ENCODE measurements at places on chromosomes 7 and 10.

GRCh38 chr10:132880128-132880981 lies 62.0 kb downstream of the CFAP46 start:
- no peak for DNase-seq

GRCh38 chr10:103581499-103581898 lies 88.0 kb downstream of the NEURL1 start:
- DNase-seq = no peak

DNA sequence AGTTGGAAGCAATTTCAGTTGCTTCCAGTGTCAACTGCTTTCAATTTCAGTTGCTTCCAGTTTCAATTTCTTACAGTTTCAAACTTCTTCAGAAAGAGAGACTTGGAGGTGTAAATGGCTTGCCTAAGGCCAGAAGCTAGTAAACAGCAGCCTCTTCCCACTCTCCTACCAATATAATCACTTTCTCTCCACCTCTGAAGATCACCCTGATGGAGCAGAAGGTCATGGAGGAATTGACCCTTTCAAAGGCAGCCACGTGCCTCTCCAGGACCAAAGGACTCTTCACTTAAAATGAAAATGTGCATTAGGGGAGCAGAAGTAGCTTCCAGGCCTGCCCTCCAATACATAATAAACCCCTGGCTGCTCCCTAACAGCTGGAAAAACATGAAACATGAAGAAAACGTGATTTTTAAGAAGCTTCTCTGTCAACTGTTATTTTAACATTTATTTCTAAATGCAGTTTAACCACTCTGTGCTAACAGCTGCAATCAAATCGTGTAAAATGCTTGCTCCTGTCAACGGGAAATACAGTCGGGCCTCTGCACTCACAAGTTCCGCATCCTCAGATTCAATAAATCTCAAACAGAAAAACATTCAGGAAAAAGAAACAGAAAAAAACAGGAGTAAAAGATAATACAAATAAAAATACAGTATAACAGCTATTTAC lies 1020.6 kb downstream of the XPNPEP1 start:
- no peak for DNase-seq

GRCh38 chr10:48649349-48649944 lies 35.2 kb upstream of the WDFY4 start:
- DNase-seq = peak; percentile 24

GRCh38 chr10:118471863-118472262 lies 123.6 kb downstream of the PRLHR start:
- peak; percentile 97 for DNase-seq

DNA sequence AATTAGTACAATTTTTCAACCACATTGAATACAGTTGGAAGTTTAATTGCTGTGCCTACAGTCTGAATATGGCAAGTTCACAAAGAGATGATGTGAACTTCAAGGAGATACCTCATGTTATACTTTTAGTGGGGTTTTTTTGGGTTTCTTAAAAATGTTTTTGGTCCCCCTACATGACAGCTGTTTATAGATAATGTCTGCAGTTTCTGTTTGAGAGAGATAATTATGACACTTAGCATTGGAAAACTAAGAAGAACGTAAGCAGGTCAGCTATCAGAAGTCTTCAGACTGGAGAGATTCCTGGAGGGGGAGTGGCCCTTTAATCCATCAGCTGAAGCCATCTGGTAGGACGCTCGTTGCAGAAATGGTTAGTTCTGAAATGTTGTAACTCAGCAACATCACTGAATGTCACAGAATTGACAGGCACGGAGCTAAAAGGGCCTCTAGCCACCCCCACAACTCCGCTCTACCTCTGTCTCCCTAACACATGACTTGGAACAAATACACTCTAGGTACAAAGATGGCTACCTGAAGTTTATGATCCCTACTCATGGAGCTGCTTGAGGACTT lies 29.0 kb downstream of the TIMM23 start:
- no peak for DNase-seq

- no peak for DNase-seq
These were observed 65.7 kb upstream of the FZD8 start for GRCh38 chr10:35707642-35708425.

- DNase-seq = peak; percentile 77
These were observed 15.5 kb downstream of the ZMIZ1 start for GRCh38 chr10:79084012-79084971.

DNA sequence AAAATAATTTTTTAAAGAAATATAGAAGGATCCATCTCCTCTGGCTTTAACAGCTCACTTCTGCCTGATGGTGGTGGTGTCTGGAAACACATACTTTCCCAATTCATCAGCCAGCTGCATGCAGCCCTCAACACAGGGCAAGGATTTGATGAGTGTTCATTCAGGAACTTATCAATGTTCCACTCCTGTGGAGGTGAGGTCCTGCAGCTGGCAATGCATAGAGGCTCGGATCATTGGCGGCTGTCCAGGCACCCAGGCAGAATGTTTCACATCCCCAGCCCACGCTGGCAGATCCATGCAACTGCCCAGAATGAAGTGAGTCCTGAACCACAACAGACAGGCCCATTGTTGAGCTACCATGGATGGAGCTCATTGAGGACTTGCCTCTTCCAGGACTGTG lies 55.2 kb upstream of the KCNMA1 start:
- peak; percentile 48 for DNase-seq

- DNase-seq = peak; percentile 24
These were observed 48.0 kb downstream of the BRAF start for GRCh38 chr7:140876519-140877248.

GRCh38 chr7:11957956-11958355 lies 126.0 kb upstream of the THSD7A start:
- no peak for DNase-seq

DNA sequence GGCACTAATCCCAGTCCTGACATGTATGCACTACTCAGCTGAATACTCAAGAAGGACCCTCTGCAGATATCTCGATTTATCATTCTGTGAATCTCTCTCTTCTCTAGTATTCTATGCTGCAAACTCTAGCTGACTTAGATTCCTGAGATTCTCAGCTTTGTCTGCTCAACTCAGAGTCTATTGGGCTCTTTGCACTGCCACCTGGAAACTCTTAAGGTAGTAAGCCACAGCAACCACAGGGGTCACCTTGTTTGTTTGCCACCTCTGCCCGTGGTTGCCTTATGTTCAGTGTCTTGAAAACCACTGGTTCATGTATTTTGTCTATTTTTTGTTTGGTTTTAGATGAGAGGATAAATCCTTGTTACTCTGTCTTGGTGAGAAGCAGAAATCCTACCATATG lies 72.9 kb downstream of the SP8 start:
- no peak for DNase-seq

DNA sequence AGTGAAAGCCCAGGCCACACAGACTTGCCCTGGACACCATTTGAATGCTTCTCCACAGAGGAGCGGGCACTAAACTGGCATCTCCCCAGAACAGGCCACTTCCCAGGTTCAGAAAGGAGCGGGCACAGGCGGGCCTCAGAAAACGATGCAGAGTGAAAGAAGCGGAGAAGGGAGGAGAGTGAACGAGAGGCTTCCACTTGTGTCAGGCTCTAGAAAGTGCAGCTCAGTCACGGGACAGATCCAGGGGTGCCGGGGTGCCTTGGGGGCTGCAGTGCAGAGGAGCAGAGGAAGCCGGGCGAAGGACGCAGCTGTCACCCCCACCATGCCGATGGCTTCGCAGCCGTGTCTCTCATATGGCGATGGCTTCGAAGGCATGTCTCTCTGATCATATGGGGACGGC lies 26.1 kb upstream of the PRKAR1B start:
- DNase-seq = no peak

DNA sequence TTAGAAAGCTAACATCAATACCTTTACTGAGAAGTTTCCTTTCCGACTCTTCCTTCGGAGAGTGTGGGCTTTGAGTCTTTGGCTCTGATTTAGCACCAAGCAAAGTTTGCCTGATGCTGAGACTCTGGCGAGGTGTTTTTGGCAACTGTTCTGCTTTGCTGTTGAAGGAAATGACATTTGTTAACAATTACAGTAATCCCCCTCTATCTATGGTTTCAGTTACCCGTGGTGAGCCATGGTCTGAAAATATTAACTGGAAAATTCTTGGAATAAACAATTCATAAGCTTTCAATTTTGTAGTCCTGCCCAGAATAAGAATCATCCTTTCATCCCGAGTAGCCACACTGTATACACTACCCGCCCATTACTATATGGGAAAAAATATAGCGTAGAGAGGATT lies 126.3 kb downstream of the ARHGAP21 start:
- DNase-seq = no peak

DNA sequence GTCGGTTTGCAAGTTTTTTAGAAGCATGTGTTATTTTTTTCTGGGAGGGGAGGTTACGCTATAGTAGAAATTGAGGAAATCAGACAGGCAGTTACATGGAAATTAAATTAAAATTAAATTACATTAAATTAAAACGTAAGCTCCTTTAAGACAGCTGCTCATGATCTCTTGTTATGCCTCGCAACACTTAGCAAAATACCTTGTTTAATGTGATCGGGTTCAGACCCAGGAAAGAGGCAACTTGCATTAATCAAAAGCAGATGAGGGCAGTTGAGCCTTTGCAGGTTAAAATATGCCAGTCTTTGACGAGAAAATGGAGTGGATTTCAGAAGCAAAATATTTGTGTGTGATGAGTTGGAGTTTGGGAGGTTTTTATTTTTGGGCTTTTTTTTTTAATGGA lies 651.8 kb downstream of the INHBA start:
- DNase-seq = no peak

- no peak for DNase-seq
These were observed 17.0 kb upstream of the GIMAP2 start for GRCh38 chr7:150668472-150668911.

DNA sequence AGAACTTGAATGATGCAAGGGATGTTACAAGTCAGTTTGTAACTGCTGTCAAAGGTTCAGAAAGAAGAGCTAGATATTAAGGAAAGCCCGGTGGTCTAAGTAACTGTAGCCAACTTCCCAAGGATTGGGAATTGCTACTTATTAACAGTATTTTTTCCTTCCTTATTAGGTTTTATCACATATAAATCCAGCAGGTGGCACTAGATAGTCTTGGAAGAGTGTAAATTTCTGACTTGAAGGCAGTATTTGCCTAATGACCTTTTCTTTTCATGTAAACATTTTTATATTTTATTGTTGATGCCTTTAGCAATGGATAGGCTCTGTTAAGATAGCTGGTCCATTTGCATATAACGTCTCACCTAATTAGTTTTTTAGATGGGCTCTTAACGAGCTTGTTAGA lies 51.2 kb downstream of the ANLN start:
- DNase-seq = peak; percentile 33

DNA sequence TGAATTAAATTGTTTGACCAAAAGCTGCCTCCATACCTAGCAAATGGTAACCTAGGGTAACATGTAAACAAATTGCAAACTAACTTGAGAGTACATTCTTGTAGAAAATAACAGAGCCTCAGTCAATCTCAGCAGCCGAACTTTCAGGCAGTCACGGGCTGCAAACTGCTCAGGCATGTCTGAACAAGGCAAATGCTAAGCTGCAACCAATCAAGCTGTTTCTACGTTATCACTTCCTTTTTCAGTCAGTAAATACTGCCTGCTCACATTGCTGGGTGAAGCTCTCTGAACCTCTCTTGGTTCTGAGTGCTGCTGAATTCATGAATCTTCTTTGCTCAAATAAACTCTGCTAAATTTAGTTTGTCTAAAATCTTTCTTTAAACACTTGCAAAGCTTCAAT lies 1212.4 kb downstream of the SORCS1 start:
- peak; percentile 52 for DNase-seq

- peak; percentile 79 for DNase-seq
These were observed 35.5 kb downstream of the COA1 start for GRCh38 chr7:43693687-43694398.

DNA sequence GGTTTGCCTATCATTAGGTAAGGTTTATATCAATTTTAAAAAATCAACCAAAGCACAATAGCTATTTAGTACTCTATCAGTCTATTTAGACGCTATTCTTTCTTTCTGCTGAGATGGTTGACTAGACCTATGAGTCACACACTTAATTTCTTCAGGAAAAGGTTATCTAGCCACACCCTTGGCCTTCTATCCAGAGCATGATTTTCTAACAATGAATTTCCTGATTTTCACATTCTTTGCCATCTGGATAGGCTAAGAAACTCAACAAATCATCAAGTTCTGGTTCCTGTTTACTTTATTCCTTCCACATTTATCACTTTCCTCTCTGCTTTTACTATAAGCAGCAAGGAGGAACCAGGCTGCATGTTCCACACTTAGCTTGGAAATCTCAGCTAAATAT lies 8.1 kb downstream of the PRPS1L1 start:
- DNase-seq = peak; percentile 31

DNA sequence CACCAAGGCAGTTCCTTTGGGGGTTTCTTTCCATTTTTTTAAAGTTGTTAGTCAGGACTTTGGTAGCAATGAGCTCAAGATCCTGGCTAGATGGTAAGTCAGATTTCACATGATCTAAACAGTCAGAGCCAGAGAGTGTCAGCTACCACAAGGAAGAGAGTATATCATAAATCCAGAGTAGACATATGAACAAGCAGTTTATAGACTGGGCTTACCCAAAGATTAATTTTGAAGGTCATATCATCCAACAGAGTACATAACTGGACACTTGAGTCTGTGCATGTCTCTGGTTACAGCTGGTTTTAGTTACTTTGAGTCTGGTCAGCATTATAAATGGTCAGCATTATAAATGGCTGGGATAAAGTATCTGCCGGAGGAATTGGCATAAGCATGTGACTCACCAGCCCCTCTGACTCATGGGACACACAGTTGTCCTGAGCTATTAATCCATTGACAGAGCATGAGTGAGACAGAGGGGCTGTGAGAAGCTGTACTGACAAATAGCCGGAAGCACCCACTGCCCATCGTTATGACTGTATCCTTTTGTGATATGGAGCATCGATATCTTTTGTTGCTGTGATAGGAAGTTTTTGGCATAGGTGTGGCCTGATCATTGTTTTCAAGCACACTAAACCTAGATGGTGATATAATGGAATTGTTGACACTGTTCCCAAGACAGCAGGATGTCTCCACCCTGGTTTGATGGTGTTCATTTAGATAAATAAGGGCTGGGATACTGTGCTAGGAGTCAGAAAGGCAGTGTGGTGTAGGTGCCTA lies 19.3 kb downstream of the PPP1R3C start:
- peak; percentile 99 for DNase-seq

- peak; percentile 69 for DNase-seq
These were observed 3.8 kb upstream of the DDX50 start for GRCh38 chr10:68897336-68897741.

DNA sequence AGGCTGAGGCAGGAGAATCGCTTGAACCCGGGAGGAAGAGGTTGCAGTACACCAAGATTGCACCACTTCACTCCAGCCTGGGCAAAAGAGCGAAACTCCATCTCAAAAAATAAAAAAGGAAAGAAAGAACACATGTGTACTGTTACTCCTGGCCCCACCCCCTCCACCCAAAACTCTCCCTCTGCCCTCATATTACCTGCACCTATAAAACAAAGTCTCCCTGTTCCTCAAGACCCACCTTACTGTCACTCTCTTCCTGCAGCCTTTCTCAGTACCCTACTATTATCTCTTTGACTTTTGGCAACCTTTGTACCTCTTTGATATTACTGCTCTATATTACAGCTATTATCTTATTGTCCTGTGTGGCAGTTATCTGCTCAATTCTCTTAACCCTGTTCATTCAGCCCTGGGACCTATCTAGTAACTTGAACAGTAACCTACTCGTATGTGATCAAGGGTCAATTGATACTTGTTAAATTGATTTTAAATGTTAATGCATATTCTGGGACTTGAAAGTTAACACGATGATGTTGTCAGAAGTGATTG lies 68.5 kb upstream of the CAPZA2 start:
- DNase-seq = no peak

Data from HFFc6 (cell line).